ENCODE measurements at places on chromosomes 12 and 14.

DNA sequence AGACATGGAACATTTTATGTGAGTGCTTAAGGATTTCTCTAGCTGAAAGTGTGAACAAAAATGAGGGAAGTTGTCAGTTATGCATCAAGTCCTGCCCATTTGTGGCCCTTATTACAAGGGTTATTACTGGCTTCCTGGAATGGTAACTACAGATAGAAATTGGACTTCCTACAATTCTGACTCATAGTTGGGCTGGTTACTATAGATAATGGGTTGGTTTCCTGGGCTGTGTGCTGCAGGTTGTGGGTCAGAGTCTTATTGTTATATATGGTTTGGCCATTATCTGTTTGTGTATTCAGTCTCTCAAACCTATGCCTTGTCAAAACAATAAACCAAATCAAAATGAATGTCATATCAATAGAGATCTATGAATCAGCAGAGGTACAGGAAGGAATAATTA, 313.7 kb downstream of the ADAMTS20 start:
- no peak for DNase-seq

- DNase-seq, result no peak
Observed at GRCh38 chr12:54417712-54418440, 1.2 kb downstream of the ITGA5 start.

DNA sequence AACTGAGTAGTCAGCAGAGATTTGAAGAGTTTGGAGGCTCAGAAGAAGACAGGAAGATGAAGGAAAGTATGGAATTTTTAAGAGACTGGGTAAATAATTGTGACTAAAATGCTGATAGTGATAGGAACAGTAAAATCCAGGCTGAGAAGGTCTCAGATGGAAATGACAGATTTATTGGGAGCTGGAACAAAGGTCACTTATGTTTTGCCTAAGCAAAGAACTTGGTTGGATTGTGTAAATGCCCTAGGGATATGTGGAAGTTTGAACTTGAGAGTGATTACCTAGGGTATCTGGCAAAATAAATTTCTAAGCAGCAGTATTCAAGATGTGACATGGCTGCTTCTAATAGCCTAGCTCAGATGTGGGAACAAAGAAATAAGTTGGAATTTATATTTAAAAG, 180.9 kb downstream of the TRHDE start:
- no peak for DNase-seq

DNA sequence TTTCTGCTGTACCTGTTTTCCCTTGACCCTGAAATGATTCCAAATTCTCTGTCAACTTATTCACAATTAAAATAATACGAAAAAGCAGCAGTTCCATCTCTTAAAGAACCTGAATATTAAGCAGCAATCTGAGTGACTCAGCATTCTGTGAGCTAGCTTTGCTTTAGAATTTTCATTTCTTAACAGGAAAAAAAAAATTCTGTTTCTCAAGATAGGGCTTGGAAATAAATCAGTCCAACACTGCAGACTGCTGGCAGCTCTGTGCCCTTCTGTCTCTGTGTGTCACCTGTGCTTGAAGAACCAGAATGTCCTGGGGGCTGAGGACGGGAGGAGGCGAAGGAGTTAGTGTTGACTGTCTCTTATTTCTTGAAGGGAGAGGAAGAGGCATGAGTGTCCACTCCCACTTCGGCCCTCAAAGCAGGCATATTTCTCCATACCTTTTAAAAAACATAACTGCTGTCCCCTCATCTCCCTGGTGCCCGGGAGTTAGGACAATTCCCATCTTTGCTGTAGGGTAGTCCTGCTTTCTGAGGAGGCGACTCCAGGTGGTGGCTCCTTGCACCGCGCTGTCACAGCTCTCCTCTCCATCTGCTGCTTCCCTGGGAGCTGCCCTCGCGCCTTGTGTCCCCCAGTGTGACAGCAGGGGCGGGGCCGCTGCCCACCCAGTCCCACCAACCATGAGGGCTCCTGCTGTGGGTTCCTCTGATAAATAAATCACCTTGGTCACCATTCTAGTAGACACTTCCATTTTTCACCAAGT, 203.1 kb downstream of the CALM1 start:
- DNase-seq, result no peak

- DNase-seq, result no peak
Observed at GRCh38 chr12:63292471-63293221, 141.6 kb upstream of the AVPR1A start.

DNA sequence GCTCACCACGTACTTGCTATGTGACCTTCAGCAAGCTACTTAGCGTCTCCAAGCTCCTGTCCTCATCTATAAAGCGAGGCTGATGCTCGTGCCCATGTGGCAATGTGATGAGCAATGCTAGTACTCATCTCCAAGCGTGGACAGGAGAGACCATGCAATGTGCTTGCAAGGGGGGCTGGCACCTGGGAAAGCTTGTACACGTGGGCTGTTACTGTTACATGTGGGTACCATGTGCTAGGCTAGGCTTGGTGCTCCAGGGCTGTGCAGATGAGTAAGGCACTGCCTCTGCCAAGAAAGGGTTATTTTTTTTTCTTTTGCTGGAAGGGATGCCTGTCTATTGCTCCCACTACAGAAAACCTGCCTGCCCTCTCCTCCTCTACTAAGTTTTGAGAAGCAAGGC, 46.6 kb downstream of the TSPAN11 start:
- DNase-seq, result no peak

GRCh38 chr12:112705037-112705632, 86.4 kb upstream of the RPH3A start:
- DNase-seq, result no peak

DNA sequence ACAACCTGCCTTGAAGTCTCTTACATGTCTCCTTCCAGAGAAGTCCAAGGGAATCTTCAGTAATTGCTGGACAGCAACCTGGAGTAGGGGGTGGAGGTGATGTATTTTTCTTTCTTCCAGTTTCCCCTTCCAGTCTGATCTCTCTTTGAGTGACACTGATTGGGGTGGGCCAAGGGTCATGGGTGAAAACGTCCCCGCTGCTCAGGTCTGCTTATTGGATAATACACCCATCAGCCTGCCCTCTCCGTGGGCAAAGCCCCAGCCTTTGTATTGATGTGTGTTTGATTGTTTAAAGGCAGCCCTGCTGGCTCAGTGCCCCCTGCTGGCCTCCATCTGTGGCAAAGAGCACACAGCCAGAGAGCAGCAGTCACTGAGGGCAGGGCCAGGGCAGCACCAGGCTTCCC, 35.7 kb upstream of the ATP2A2 start:
- peak; percentile 16 for DNase-seq

DNA sequence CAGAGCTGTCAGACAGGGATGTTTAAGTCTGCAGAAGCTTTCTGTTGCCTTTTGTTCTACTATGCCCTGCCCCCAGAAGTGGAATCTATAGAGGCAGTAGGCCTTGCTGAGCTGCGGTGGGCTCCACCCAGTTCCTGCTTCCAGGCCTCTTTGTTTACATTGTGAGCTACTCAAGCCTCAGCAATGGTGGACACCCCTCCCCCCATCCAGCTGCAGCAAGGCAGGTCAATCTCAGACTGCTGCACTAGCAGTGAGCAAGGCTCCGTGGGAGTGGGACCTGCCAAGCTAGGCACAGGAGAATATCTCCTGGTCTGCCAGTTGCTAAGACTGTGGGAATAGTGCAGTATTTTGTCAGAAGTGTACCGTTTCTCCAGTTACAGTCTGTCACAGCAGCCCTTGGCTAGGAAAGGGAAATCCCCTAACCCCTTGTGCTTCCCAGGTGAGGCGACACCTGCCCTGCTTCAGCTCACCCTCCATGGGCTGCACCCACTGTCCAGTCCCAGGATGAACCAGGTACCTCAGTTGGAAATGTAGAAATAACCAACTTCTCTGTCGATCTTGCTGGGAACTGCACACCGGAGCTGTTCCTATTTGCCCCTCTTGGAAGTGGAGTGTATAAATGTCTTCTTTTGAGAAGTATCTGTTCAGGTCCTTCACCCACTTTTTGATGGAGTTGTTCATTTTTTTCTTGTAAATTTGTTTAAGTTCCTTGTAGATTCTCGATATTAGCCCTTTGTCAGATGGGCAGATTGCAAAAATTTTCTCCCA, 213.5 kb upstream of the SLC38A2 start:
- no peak for DNase-seq

GRCh38 chr14:47261350-47261749, 414.1 kb downstream of the MDGA2 start:
- DNase-seq, result no peak

DNA sequence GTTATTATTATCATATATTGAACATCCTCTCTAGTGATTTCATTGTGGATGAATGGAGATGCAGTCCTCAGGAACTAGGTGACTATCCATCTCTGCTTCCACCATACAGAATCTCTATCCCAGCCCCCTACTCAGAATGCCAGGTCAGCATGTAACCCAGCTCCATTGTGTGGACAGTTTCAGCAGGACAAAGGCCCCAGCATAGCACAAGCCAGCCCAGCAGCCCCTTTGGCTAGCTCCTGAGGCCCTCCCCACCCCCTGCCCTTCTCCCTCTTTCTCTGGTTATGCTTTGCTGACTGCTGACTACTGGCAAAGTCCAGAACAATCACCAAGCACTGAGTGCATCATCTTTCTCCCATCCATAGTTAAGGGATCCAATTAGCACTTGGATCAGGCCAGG, 5.8 kb upstream of the SPRYD4 start:
- no peak for DNase-seq

GRCh38 chr14:105865904-105866840, 339.8 kb downstream of the TMEM121 start:
- DNase-seq, result no peak

GRCh38 chr12:118586433-118586832, 210.1 kb downstream of the SUDS3 start:
- no peak for DNase-seq

DNA sequence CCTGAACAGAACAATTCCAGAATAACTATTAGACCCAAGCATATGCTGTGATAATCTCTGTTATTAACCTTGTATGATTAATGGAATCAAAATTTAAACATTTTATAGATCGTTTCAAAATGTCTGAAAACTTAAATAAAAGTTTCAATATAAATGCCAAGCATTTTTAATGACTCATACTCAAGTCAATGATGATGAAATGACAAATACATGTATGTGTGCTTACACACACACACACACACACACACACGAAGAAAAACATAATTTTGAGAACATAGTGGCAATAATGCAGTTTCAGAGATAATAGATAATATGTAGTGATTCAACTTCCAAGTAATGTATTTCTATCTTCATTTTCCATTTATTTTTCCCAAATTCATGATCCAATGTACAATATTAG, 384.9 kb upstream of the FOXG1 start:
- DNase-seq, result no peak

DNA sequence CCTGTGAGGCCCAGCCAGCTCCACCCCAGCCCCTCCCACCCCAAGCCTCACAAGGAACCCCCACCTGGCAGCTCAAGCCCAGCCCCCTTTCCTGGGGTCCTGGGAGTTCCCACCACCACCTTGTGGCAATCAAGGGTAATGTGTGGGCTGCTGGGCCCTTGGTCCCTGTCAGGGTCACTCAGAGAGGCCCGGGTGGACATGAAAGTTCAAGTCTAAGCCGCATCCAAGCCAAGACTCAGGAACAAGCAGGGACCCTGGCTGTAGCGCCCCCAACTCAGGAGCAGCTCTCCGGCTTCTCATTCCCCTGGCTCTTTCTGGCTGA, 106.4 kb upstream of the C14orf180 start:
- no peak for DNase-seq

DNA sequence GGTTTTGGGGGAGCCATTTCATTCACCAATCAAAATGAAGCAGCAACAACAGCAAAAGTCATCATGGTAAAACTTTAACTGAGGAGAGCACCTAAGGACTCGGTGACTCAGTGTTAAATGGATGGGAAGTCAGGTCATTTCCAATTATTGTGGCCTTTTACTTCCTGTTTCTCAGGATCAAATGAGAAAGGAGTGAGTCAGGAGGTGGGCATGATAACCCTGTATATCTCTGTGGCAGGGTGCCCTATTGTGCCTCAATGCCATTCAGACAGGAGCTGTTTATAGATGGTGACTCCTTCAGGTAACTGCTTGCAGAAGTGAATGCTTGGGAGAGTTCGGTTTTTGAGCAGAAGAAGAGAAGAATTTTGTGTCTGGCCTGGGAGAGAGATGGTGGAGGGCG, 135.5 kb upstream of the CPM start:
- DNase-seq, result no peak

- DNase-seq, result no peak
Observed at GRCh38 chr12:72523754-72524153, 251.6 kb downstream of the TRHDE start.

GRCh38 chr12:96408993-96409392, 8.8 kb upstream of the CDK17 start:
- DNase-seq, result no peak

GRCh38 chr14:21077672-21078071, 7.6 kb downstream of the ARHGEF40 start:
- DNase-seq, result no peak

GRCh38 chr12:52828591-52829021, 5.5 kb downstream of the KRT79 start:
- no peak for DNase-seq

- DNase-seq, result no peak
Observed at GRCh38 chr12:122547330-122547729, 20.3 kb downstream of the KNTC1 start.

- peak; percentile 53 for DNase-seq
Observed at GRCh38 chr14:72948481-72949138, 22.3 kb downstream of the DCAF4 start.

DNA sequence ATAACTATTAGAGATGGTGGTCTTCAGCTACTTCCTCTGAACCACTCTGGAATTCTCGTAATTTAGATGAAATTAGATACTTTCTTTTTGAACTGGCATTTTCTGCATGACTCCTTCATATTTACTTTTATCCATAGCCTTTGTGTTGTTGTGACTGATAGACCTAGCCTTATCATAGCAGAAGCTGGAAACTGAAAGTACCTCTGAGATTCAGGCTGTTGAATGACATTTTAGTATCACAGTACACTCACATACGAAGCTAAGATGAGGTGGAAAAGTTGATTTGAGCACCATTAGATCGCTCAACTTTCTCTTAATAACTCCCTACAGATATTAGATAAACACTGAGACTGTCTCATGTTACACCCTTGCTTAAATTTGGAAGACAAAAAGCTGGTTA, 525.1 kb upstream of the FBXO33 start:
- no peak for DNase-seq

DNA sequence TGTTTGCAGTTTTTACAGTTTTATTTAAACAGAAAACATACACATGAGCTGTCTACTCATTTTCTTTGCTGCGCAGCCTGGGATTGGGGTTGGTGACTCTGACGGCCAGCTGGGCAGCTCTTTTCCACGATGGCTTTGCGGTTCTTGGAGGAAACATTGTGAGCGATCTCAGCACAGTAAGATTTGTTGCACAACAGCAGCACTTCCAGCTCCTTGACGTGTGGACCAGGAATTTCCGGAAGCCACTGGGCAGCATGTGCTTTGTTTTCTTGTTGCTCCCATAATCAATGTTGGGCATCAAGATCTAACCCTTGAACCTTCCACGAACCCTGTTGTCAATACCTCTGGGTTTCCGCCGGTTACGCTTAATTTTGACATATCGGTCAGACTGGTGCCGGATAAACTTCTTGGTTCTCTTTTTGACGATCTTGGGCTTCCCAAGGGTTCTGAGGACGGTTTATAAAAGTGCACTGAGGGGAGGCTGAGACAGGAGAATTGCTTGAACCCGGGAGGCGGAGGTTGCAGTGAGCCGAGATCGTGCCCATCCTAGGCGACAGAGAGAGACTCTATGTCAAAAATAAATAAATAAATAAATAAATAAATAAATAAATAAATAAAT, 21.8 kb downstream of the FKBP11 start:
- DNase-seq, result no peak

- no peak for DNase-seq
Observed at GRCh38 chr12:15227004-15227679, 5.9 kb upstream of the RERG start.

GRCh38 chr12:3157581-3158323, 80.6 kb downstream of the TSPAN9 start:
- no peak for DNase-seq

- no peak for DNase-seq
Observed at GRCh38 chr14:72892103-72892878, 1.6 kb downstream of the DPF3 start.

All from stimulated activated CD8-positive, alpha-beta memory T cell treated with anti-CD3 and anti-CD28 coated beads, Interleukin-7, amount 100 ng/mL, for 24 hours (primary cell).